ENCODE measurements at places on chromosomes 5 and 9.

DNA sequence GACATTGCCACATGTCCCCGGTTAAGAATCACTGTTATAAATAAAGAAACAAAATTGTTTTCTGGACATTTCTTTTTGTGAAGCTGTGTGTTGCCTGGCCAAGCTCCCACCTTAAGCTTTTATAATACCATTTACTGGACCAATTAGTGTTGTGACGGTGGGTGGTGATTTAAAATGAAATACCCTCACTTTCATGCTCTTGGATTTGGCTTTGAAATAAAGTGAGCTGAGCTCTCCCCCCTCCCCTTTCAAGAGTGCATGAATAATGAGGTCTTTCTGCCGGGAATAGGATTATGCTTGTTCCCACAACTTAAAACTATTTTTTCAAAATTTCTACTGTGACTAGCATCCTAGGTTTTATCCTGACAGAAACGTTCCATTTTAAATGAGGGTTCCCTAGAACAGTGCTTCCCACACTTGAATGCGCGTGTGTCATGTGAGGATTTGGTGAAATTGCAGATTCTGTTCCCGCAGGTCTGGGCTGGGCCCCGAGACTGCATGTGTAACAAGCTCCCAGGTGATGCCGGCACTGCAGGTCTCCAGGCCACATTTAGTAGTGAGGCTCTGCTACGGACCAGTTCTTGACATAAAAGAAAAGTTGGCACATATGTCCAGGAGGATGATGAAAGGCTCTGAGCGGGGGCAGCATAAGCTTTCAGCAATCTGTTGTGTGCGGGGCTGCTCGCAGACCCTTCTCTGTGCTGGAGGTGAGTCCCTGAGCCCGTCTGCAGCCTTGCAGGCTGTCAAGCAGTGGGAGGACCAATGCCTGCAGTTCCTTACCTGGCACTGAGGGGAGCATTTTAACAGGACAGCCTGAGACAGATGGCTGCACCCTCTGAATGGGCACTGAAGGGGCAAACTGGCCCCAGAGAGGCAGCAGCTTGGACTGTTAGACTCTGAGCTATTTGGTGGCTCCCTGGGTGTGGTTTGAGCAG lies 24.4 kb downstream of the IQGAP2 start:
- DNase-seq: no peak

- DNase-seq: no peak
These were observed 4.1 kb downstream of the NFIL3 start for GRCh38 chr9:91419222-91420191.

GRCh38 chr5:115330830-115331229 lies 34.4 kb upstream of the CCDC112 start:
- DNase-seq: no peak

DNA sequence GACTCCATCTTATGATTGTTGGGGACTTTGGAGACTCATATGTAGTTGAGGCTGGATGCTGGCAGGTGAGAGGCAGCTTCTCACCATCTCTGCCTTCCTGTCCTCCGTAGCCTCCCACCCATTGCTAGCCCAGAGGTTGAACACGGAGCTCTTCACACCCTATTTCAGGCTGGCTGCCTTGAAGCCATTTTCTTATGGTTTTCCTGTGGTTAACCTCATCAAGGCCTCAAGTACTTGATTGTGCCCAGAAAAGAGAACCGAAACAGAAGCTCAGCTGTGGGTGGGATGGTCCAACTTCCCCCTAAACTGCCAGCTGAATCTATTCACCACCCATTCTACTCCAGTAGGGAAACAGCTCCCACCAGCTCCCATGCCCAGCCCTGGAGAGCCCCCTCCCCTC lies 102.9 kb downstream of the LIFR start:
- DNase-seq: peak; percentile 30

DNA sequence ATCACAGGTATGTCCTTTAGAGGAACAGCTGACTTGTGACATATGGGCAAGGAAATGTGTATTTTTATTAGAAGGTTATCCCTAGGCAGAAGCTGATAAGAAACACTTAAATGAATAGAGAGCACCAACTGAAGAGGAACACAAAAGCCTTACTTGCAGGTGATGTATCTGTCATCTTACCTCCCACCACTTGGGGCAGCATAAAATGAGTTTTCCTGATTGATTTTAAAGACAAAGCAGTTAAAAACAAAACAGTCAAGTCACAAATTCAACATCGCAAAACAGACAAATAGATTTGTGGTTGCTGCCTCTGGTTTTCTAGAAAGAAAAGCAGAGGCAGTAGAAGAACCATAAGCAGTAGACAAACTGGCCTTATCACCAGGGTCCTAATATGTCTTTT lies 302.4 kb upstream of the ZNF462 start:
- no peak for DNase-seq

GRCh38 chr9:2241461-2241835 lies 226.3 kb downstream of the SMARCA2 start:
- DNase-seq: no peak

GRCh38 chr5:133428072-133428660 lies 184.2 kb downstream of the FSTL4 start:
- peak; percentile 14 for DNase-seq

- no peak for DNase-seq
These were observed 55.9 kb upstream of the IL6ST start for GRCh38 chr5:56050551-56051255.

GRCh38 chr9:112337547-112337946 lies 4.1 kb upstream of the PTBP3 start:
- DNase-seq: no peak

DNA sequence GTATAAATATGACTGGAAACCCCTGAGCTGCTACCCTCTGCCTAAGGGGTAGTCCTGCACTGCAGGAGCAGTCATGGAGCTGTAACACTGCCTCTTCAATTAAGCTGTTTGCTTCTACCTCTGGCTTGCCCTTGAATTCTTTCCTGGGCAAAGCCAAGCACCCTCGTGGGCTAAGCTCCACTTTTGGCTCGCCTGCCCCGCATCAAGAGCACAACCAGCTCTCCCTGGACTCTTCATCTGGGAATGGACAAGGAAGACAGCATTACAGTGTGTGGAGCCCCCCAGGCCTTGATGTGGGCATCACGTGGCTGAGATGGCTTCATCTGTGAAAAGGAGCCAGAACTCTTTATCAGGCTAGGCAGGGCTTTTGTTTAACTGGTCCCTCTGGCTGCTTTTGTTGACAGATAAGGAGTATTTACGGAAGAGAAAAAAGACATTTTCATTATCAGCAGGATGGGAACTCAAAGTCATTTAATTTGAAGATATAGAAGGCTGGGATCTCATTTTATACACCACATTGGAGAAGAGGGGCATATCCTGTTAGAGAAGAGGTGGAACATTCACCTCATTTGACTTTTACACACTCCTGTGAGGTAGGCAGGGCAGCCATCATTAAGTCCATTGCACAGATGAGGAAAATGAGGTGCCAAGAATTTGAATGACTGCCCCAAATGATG lies 137.8 kb downstream of the SEMA6A start:
- DNase-seq: no peak

GRCh38 chr9:3367185-3367584 lies 158.6 kb downstream of the RFX3 start:
- DNase-seq: no peak

GRCh38 chr5:58503390-58504046 lies 12.3 kb downstream of the GAPT start:
- no peak for DNase-seq

DNA sequence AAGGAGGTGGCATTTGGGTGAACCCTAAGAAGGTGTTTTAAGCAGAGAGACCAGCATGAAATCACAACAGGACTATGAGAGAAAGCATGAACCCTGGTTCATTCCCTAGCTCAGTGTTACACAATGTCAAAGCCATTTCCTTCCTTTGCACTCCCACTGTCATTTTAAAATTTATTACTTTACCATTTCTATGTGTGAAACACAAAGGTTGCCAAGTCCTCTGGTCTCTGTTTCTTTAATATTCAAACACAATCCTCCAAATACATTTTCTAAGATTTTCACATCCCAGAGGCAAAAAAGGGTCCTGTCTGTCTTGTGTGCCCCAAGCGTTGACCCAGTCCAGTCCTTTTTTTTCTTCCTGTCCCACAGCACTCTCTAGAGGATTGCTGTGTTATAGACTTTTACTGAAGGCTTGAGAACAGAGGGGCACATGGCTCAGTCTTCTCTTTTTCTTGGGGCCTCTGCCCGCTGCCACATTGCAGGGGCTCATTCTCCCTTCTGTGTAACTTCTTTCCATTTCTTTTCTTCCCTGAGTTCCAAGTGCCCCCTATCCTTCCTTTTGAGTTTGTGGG lies 78.6 kb upstream of the SLC28A3 start:
- no peak for DNase-seq

- no peak for DNase-seq
These were observed 69.1 kb downstream of the PPARGC1B start for GRCh38 chr5:149799119-149799623.

GRCh38 chr5:90854169-90854568 lies 295.6 kb downstream of the ADGRV1 start:
- no peak for DNase-seq

GRCh38 chr5:23996525-23996924 lies 489.1 kb downstream of the PRDM9 start:
- DNase-seq: no peak

GRCh38 chr9:77960356-77961153 lies 71.1 kb downstream of the GNAQ start:
- no peak for DNase-seq

- peak; percentile 77 for DNase-seq
These were observed at the start of gene SUSD3 for GRCh38 chr9:93058355-93059010. SUSD3 (plus strand) TSS chr9:93058701; CDS start chr9:93058743, 42 bp downstream.

GRCh38 chr5:32507738-32508434 lies 63.3 kb upstream of the ZFR start:
- DNase-seq: no peak

- DNase-seq: peak; percentile 20
These were observed 18.7 kb upstream of the NRARP start for GRCh38 chr9:137320555-137321384.

GRCh38 chr5:61678966-61679365 lies 346.9 kb downstream of the ZSWIM6 start:
- DNase-seq: no peak

- no peak for DNase-seq
These were observed 7.1 kb upstream of the CNTRL start for GRCh38 chr9:121067640-121068039.

DNA sequence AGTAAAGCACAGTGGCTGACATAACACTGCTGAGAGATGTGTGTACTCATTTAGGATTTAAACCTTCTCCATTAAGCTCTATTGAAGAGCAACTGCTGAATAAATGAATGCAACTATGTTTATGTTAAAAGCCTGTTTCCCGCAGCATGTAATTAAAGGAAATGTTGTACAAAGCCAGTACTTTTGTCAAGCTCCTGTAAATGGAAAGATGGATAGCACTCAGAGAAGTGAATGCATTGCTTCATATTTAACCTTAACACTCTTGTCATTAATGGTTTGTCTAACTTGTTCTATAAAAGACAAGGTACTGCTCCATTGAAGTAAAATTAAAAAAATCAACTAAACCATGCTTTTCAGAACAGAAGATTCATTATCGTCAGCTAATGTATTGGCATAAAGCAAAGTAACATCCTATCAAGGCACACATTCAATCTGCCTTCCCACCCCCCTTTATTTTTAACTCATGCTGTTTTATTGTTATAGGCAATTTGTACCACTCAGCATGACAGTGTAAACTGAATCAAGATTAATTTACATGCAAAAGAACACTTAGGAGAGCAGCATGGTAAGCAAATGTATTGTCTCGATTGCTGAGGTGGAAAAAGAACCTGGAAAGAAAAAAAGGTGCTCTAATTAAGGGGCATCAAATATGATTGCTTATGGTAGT lies 240.9 kb upstream of the TBCA start:
- no peak for DNase-seq

DNA sequence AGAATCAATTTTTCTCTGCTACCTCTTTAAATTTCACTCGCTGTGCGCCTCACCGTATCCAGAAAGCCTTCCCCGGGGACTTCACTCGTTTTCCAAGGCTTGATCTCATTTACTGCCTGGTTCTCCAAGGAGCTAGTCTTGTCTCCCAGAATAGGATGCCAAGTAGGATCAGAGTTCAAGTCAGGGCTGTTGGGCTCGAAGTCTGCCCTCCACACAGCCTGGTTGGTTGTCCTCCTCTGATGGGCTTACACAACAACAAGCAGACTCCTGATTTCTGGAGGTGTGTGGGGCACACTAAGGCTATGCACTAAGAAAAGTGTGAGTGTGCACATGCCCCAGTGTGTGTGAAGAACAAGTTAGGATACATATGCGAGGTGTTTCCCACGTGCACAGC lies 14.0 kb upstream of the TNIP1 start:
- DNase-seq: no peak

GRCh38 chr9:130328349-130328801 lies 62.8 kb downstream of the HMCN2 start:
- no peak for DNase-seq

GRCh38 chr9:122172131-122172530 lies 12.4 kb downstream of the MORN5 start:
- no peak for DNase-seq

- DNase-seq: no peak
These were observed 54.3 kb upstream of the GLRX start for GRCh38 chr5:95876782-95877181.

All from stimulated activated CD4-positive, alpha-beta T cell treated with anti-CD3 and anti-CD28 coated beads, Interleukin-2, amount 100 ng/mL, for 24 hours (primary cell).